Stimulated activated naive B cell treated with anti-CD40 and anti-IgM and Interleukin-4, amounts not matched to agents 10 μg/mL and 1 μg/mL and 100 μg/mL, for 72 hours (primary cell): ENCODE measurements at places on chromosomes 5 and 9.
A peak's percentile ranks its signal among the peaks of the same experiment; 100 is the strongest.

DNA sequence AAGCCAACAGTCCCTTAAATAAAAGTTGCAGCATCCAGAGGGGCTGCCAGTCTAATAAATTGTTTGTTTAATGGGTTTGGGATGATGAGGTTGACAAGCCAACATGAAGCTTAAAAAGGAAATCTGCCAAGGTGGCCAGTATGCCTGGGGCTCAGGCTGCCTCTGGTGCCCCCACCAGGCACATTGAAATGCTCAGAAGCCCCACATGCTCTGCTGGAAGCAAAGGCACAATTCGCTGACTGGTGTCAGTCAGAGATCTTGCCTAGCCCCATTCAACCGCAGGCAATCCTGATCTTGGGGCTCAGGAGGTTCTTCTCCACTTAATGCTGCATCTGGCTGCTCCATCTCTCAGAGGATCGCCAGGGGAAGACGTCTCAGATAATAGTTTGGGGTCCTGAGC, 44.2 kb upstream of the TCERG1 start:
- no peak for DNase-seq

- DNase-seq: no peak
Observed at GRCh38 chr9:89339807-89340206, 21.5 kb downstream of the SECISBP2 start.

DNA sequence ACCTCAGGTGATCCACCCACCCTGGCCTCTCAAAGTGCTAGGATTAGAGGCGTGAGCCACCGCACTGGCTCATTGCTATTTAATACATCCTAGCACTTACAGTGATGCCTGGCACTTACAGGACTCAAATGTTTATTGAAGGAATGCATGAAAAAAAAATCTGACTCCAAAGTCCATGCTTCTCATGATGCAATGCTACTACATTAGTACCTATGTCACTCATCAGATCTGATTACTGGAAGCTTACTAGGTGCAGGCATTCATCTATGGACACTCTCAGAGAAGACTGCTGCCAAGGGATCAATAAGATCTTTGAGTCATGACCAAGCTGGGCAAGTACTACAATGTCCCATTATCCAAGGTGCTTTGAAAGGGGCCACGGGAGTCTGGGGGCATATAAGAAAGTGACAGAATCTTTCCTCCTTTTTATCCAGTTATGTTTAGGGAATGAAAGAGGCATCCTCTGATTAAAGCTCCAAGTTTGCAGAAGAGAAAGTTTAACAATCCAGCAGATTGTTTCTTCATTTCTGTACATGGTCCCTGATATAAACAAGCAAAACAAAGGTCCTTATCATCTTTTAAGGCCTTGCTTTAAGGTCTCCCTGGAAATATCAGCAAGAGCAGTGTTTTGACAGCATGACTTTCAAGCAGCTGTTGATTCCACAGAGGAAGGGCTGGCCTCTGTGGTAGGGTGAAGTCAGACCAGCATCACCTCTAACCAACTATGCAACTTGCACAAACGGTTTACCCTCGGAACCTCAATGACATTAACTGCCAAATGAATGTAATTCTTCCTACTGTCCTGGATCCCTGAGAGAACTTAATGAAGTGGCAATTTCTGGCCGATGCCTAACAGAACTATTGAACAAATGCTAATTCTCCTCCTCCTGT, 35.9 kb downstream of the ARPC5L start:
- no peak for DNase-seq

- no peak for DNase-seq
Observed at GRCh38 chr9:78187763-78188484, 48.0 kb upstream of the CEP78 start.

DNA sequence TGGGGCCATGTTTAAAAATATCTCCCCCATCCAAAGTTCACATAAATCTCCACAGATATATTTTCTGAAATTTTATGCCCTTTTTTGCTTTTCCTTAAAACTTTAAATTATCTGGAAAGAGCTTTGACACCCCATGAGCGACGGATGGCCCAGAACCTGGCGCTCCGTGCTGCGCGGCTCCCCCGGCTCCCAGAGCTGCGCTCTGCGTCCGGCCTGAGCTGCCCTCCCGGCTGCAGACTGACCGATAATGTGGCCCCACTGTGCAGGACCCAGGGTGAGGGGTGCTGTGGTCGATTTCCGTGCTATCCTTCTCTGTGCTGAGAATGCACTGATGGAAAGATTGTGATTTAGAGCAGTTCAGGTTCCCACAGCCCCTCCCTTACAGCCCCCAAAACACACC, 292.3 kb upstream of the IRX4 start:
- DNase-seq: no peak

GRCh38 chr5:34656001-34656699, at the start of gene RAI14:
Gene RAI14, plus strand, starts transcription at chr5:34656328. Its CDS starts 30,592 bp downstream, at chr5:34686920.
- DNase-seq: peak; percentile 2

GRCh38 chr9:91086657-91087461, 274.9 kb downstream of the AUH start:
- DNase-seq: no peak

- DNase-seq: no peak
Observed at GRCh38 chr5:76718381-76718832, 2.5 kb downstream of the F2R start.

DNA sequence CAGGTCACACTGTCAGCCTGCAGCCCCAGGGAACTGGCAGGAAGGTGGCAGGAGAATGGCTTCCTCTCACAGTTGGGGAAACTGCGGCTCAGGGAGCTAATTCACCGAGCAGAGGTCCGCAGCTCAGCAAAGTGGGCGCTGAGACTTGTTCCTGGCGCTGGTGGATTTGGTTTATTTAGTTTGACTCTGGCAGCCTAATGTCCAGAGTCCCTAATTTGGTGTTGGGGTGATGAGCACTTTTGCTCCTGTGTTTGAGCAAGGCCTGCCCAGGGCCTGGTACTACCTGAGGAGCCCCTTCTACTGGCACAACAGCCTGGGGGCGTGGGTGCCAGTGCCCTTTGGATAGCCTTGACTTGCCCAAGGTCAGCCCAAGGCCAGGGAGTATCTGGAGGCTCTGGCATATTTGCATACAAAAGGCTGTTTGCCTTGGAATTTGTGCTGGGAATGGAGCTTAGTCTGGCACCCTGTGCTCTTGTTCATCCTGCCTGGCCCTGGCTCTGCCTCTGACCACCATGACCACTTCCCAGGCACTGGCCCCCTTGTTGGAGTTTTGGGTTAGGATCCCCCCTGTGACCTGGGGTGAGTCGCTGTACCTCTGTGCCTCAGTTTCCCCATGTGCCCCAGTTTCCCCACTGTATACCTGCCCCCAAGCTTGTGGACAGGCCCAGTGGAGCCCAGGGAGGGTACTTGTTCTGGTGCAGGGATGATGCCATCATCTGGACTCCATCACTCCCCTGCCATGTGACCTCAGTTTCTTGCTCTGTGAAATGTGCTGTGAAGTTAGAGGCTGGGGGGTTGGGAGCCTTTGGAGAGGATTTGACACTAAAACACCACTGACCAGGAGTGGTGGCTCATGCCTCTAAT, 1.4 kb downstream of the SUSD3 start:
- DNase-seq: no peak

- no peak for DNase-seq
Observed at GRCh38 chr9:69131682-69132081, 42.4 kb upstream of the TJP2 start.

DNA sequence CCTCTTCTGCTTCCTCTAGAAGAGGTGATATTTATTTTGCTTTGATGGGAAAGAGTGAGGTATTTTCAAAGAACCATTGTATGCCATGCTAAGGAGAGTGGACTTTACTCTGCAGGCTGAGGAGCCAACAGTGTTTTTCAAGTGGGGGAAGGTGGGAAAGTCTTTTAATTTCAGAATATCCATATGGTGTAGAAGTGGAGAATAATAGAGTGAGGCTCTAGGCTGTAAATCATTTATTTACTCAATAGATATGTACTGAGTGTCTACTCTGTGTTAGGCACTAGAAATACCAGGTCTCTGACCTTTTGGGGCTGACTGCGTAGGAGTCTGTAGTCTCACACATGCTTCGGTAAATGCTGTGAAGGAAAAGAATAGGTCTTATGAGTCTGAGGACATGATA, 30.7 kb upstream of the TENT2 start:
- no peak for DNase-seq

DNA sequence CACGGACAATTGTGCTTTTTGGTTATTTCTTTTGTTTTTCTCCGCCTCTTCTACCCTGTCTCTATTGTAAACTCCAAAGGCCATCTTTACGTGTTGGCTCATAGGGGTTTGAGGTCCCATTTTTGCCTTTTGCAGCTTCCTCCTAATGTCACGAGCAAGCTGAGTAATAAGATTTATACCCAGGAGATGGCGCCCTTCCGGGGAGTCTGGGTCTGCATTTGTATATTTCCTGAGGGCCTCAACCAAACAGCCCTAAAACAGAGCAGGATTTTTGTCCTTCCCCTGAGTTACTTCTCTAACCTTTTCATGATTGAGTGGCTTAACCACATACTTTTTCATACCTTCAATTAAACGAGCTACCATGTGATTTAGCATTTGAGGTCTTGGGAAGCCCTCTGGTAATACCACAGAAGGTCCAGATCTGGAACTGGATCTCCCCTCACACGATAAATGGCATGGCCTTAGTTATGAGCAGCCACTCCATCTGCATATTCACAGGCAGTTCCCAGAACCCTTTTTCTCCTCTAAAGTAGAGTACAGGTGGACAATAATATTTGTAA, 11.2 kb upstream of the CFAP95 start:
- DNase-seq: no peak

DNA sequence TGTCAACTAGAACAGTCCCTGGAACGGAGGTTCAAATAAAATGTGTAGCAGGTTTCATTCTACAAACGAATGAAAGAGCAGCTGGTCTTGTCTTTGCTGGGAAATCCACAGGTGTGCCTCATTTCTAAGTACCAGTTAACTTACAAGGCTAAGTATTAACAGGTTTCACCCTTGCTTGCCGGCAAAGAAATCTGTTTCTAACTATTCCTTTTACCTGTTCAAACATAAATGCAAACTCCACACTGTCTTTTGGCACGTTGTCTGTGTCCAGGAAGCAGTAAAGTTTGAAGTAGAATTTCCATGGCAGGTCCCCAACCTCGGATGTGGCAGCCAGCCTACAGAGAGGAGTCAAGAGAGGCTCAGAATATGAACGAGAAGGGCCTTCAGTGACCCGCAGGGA, 54.4 kb upstream of the RETREG1 start:
- DNase-seq: no peak

DNA sequence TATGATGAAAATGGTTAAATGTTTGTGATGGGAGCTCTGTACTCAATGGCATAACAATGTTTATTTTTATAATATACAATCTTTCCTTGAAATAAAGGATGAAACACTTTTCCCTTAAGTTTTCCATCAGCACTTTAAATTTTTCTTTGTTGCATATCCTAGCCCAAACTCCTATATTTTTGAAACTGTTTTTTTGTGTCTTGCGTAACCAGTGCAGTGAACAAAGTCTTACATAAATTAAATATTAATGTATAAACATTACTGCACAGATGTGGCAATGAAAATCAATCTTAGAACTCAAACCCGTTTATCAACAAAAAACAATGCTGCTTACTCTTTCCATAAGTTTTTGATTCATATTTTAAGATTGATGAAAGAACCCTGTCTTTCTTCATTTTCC, 34.1 kb upstream of the IL31RA start:
- no peak for DNase-seq

DNA sequence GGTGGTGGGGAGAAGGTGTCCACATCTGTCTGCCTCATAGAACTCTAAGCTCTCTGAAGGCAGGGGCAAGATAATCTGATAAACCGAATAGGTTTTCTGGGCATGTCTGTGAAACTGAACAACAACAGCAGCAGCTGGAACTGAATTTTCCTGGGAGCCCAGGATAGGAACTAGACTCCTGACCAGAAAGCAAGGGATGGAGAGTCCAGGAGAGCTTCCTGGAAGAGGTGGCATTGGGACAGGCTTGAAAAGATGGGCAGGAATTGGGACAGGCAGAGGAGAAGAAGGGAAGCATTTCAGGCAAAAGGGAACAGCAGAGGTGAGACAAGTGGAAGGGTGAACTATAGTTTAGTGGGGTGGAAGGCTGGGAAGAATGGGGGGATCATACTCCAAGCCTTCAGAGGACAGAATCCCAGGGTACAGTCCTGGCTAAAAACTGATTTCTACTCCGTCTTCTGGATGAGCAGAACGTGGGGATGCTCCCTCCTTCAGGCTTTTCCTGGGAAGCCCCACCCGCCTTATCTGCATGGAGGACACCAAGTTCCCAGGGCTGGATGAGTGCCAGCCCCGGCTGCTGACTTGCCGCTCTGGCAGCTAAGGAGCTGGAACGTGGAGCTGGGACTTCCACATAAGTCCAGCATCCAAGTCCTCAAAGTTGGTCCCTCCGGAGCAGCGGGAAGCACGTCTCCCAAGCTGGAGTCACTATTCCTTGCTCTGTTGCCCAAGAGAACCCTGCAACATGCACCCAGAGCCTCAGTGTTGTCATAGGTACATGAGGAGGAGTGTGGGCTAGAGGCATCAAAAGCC, 13.9 kb upstream of the KIF12 start:
- no peak for DNase-seq

- no peak for DNase-seq
Observed at GRCh38 chr5:58666598-58667581, 84.0 kb downstream of the RAB3C start.

- DNase-seq: no peak
Observed at GRCh38 chr5:61767231-61768080, 435.4 kb downstream of the ZSWIM6 start.

- peak; percentile 77 for DNase-seq
Observed at GRCh38 chr9:129383561-129384490, 205.8 kb upstream of the IER5L start.

DNA sequence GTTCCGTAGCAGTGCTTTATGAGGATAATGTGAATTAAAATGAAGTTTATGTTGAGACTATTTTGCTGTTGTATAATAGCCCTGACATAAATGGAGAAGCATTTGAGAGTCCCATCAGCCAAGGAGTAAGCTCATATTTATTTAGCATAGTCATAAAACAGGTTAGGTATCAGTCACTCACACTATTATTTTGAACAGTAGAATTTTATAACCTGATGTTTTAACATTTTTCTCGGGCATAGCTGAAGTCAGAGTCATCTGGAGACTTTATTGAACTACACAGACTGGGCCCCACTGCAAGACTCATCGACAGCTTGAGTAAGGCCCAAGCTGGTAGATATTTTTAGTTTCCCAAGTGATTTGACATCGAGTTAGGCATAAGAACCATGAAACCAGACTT, 620.3 kb upstream of the WWC1 start:
- no peak for DNase-seq

GRCh38 chr5:136042665-136043121, 13.9 kb downstream of the TGFBI start:
- DNase-seq: no peak
